ENCODE measurements at places on chromosomes 1 and 21. TPM values are rescaled to one million over a fixed set of nuclear protein-coding genes. Genes with fewer than 3 reads are reported as not detected.

GRCh38 chr21:34885125-34885524 lies 164.0 kb downstream of the RUNX1 start:
- peaks cover 22% of the 10 kb centered on the region for H3K27me3 ChIP-seq
- H3K36me3 ChIP-seq = no peaks in the 10 kb centered on the region
- H3K27ac ChIP-seq = peak overlapping the region; percentile 82
- H3K4me3 ChIP-seq = peak overlapping the region; percentile 77
- H3K4me1 ChIP-seq = peaks cover 41% of the 10 kb centered on the region

DNA sequence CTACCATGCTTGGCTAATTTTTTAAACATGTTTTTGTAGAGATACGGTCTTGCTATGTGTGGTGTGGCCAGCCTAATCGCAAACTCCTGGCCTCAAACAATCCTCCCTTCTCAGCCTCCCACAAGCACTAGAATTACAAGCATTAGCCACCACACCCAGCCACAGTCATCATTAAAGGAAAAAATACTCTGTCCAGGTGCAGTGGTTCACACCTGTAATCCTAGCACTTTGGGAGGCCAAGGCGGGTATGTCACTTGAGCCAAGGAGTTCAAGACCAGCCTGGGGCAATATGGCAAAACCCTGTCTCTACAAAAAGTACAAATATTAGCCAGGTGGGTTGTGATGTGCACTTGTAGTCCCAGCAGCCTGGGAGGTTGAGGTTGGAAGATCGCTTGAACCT lies 25.0 kb upstream of the NLRP3 start:
- no peak for DNase-seq
- no peaks in the 10 kb centered on the region for H3K4me1 ChIP-seq
- no peaks in the 10 kb centered on the region for H3K27me3 ChIP-seq
- no peak overlapping the region for H3K4me3 ChIP-seq

DNA sequence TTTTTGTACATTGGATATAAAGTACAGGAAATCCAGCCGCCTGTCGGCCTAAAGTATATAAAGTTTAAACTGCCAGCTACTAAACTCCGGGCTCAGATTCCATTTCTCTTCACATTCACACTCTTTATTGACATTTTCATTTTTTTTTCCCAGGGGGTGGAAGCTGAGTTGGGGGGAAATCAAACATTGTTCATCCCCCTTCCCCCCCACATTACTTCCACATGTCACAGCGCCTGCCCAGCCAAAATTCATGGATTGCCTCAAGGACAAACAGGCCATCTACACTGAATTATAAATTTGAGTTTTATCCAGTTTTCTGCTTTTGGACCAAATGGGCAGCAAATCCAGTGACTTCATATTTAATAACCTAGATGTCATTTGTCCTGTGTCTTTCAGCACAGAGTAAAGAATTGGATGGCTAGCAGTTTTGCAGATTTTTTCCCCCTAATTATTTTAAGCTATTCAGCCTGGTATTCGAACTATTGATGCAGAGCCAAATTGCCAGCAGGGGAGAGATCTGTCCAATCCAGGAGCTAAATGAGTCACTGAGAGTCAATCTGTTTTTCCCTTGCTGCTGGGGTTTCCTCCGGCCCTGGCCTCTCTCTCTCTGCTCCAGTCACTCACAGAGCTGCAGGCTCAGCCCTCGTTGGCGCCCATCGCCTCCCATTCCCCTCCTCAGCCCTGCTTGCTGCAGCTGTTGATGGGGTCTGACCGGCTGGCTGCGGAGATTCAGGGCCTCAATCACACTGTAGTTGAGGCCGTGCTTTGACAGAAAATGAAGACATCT lies 98.0 kb downstream of the LMO4 start:
- H3K27ac ChIP-seq = no peak overlapping the region
- no peaks in the 10 kb centered on the region for H3K4me1 ChIP-seq
- DNase-seq = no peak
- no peaks in the 10 kb centered on the region for H3K27me3 ChIP-seq

GRCh38 chr1:235015291-235015985 lies 113.2 kb downstream of the TOMM20 start:
- no peaks in the 10 kb centered on the region for H3K27me3 ChIP-seq
- no peaks in the 10 kb centered on the region for H3K36me3 ChIP-seq
- H3K4me3 ChIP-seq = no peak overlapping the region
- DNase-seq = no peak

GRCh38 chr1:60865166-60865565 lies 217.2 kb upstream of the NFIA start:
- peaks cover 6% of the 10 kb centered on the region for H3K27me3 ChIP-seq
- no peak for DNase-seq
- no peak overlapping the region for H3K4me3 ChIP-seq
- H3K4me1 ChIP-seq = no peaks in the 10 kb centered on the region

DNA sequence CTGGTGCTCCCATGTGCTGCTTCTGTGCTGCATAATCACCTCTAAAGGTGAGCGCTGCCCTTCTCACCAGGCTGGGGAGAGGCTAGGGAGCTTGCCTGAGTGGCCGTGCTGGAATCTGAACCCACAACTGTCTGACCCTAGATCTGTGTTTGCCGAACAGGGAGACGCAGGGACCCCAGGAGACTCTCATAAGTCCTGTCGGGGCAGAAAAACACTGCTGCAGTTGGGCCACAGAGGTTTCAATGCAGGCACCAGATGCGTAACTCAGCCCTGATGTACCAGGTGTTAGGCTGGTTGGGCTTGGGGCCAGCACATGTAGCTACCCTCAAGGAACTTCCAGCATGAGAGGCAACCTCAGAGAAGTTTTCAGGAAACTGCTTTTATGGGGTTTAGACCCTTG lies 49.5 kb upstream of the DMRTB1 start:
- no peaks in the 10 kb centered on the region for H3K27me3 ChIP-seq
- H3K27ac ChIP-seq = no peak overlapping the region
- no peaks in the 10 kb centered on the region for H3K36me3 ChIP-seq
- H3K4me1 ChIP-seq = no peaks in the 10 kb centered on the region

- H3K27ac ChIP-seq = peak overlapping the region; percentile 39
- DNase-seq = no peak
- H3K4me1 ChIP-seq = no peaks in the 10 kb centered on the region
- H3K4me3 ChIP-seq = no peak overlapping the region
- peaks cover 9% of the 10 kb centered on the region for H3K27me3 ChIP-seq
- H3K36me3 ChIP-seq = no peaks in the 10 kb centered on the region
Measured at GRCh38 chr1:165468253-165468652, 23.3 kb upstream of the RXRG start.

GRCh38 chr1:72366466-72366865 lies 84.1 kb upstream of the NEGR1 start:
- H3K36me3 ChIP-seq = no peaks in the 10 kb centered on the region
- DNase-seq = no peak
- H3K27ac ChIP-seq = no peak overlapping the region
- H3K4me3 ChIP-seq = no peak overlapping the region

- H3K36me3 ChIP-seq = no peaks in the 10 kb centered on the region
- DNase-seq = no peak
- no peak overlapping the region for H3K4me3 ChIP-seq
- no peak overlapping the region for H3K27ac ChIP-seq
- no peaks in the 10 kb centered on the region for H3K4me1 ChIP-seq
Measured at GRCh38 chr1:229197265-229197585, 73.7 kb upstream of the RAB4A start.

DNA sequence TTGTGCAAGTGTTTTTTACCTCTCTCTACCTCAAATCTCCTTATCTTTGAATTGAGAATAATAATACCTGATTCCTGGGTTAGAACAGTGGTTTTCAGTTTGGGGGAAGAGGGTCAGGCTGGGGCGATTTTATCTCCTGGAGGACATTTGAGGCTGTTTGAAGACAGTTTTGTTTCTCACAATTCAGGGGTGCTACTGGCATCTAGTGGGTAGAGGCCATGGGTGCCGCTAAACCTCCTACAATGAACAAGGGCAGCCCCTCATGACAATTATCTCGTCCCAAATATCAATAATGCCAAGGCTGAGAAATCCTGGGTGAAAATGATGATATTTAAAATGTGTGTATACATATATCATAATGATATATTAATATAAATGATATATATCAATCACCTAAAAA lies 139.1 kb upstream of the USH2A start:
- H3K36me3 ChIP-seq = no peaks in the 10 kb centered on the region
- H3K4me1 ChIP-seq = no peaks in the 10 kb centered on the region
- no peaks in the 10 kb centered on the region for H3K27me3 ChIP-seq
- no peak overlapping the region for H3K4me3 ChIP-seq

- peak overlapping the region; percentile 95 for H3K27ac ChIP-seq
- no peak overlapping the region for H3K4me3 ChIP-seq
- no peaks in the 10 kb centered on the region for H3K36me3 ChIP-seq
- H3K27me3 ChIP-seq = no peaks in the 10 kb centered on the region
Measured at GRCh38 chr1:211581526-211581925, 2.6 kb upstream of the SLC30A1 start.

DNA sequence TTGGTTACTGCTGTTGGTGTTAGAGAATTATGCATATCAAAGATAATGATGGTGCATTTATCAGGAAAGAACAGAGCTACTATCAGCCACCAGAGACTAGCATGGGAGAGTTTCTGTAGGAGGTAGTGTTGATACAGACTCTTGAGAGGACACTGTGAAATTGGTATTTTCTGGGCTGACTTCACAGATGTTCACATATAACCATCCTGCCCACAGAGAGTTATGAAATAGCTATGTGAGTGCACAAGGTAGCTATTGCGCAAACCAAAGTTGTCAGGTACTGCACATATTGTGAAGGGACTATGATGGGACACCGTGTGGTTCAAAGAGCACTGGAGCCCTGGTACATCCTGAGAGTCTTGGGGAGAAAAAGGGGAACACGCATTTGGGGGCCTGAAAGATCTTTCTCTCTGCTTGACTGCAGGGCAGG lies 1.4 kb upstream of the TLCD4 start:
- no peak overlapping the region for H3K4me3 ChIP-seq
- H3K4me1 ChIP-seq = peaks cover 26% of the 10 kb centered on the region
- H3K27me3 ChIP-seq = no peaks in the 10 kb centered on the region
- no peaks in the 10 kb centered on the region for H3K36me3 ChIP-seq

DNA sequence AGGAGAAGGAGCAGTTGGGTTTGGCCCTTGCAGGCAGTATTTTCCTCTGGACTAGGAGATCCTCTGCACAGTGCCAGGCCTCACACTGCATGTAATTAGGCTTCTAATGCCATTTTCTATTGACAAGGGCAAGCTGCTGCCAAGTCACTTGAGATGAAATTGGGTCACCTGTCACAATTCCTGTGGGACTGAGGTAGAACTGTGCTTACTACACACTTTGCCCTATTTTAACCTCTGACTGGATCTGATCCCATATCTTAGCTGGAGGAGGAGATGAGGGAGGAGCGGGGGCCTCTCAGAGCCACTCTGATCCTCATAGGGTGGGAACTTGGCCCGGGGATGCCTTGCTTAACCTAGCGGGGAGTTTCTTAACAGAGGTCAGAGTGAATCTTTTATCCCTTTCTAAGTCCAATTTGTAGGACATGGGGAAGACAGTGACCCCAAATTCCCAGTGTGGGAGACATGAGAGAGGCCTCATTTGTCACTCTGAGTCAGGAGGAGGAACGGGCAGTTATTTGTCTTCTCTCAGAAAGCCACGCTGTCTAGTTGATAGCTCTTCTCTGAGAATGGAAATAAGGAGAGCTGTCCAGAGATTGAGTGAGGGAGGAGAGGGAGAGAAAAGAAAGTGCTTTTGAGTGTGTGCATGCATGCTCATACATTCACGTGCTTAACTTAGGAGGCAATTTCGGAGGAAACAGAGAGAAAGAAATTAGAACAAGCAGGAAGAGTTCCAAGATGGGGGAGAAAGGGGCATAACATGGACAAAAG lies 121.3 kb downstream of the CACNA1E start:
- no peaks in the 10 kb centered on the region for H3K27me3 ChIP-seq
- no peak overlapping the region for H3K27ac ChIP-seq
- H3K4me1 ChIP-seq = no peaks in the 10 kb centered on the region
- no peaks in the 10 kb centered on the region for H3K36me3 ChIP-seq
- H3K4me3 ChIP-seq = no peak overlapping the region
- DNase-seq = no peak

DNA sequence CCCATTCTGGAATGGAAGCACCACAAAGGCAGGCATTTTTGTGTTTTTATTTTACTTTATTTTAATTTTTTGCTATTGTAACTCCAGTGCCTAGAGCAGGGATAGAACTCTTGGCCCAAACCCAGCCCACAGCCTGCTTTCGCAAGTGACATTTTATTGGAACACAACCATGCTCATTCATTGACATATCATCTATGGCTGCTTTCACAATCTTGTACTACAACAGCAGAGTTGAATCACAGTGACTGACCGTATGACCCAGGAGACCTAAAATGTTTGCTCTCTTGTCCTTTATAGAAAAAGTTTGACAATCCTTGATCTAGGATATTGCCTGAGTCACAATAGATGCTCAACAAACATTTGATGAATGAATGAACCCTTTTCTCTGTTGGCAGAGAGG lies 83.9 kb upstream of the ATP1A1 start:
- H3K27ac ChIP-seq = no peak overlapping the region
- H3K4me1 ChIP-seq = no peaks in the 10 kb centered on the region
- no peaks in the 10 kb centered on the region for H3K36me3 ChIP-seq
- no peak overlapping the region for H3K4me3 ChIP-seq
- peak; percentile 34 for DNase-seq

DNA sequence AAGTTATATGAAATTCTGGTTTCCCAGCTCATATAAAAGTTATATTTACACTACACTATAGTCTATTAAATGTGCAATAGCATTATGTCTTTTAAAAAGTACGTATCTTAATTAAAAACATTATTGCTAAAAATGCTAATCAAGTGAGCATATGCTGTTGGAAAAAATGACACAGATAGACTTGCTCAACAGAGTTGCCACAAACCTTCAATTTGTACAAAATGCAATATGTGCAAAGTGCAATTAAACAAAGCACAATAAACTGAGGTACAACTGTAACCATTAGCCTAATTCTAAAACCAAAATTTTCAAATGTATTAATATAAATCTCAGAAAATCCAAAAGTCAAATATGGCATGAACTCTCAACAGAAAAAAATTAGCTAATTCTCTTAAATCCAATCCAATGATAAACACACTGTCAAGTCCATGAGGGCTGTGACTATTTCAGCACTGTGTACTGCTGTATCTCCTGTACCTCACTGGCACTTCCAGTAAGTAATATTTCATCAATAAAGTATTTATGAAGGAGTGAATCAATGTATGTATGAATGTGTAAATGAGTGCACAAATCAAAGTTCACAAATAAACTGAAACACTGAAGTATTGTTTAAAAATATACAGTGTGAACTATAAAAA lies 116.3 kb downstream of the AKT3 start:
- H3K4me3 ChIP-seq = no peak overlapping the region
- no peak overlapping the region for H3K27ac ChIP-seq
- H3K4me1 ChIP-seq = peaks cover 37% of the 10 kb centered on the region
- DNase-seq = no peak
- H3K27me3 ChIP-seq = no peaks in the 10 kb centered on the region
- no peaks in the 10 kb centered on the region for H3K36me3 ChIP-seq

- no peaks in the 10 kb centered on the region for H3K27me3 ChIP-seq
- H3K27ac ChIP-seq = peak overlapping the region; percentile 99
- no peak for DNase-seq
- H3K4me1 ChIP-seq = peaks cover 85% of the 10 kb centered on the region
- no peaks in the 10 kb centered on the region for H3K36me3 ChIP-seq
Measured at GRCh38 chr21:45973475-45974072, 8.0 kb upstream of the COL6A1 start.

- peaks cover 13% of the 10 kb centered on the region for H3K4me1 ChIP-seq
- no peak overlapping the region for H3K27ac ChIP-seq
- no peaks in the 10 kb centered on the region for H3K27me3 ChIP-seq
- DNase-seq = no peak
Measured at GRCh38 chr21:42983103-42983502, 8.7 kb downstream of the PKNOX1 start.

Gene PITHD1
- total RNA-seq = 43.6 TPM

Gene AKNAD1
- 0.13 TPM for total RNA-seq

Gene KPRP
- not detected for total RNA-seq

Gene ERICH3
- total RNA-seq = 0.06 TPM

Gene NBPF4
- total RNA-seq = not detected

Gene FCRLB
- 0.65 TPM for total RNA-seq

Gene TMEM200B
- 14.5 TPM for total RNA-seq

Gene LCE1D
- total RNA-seq = not detected

Gene OR2C3
- total RNA-seq = not detected

Gene SELP
- total RNA-seq = 9.1 TPM

Gene LAD1
- not detected for total RNA-seq

Gene B3GALT5
- 1.2 TPM for total RNA-seq
